ENCODE measurements at places on chromosomes 6 and 20.
A peak's percentile ranks its signal among the peaks of the same experiment; 100 is the strongest.

DNA sequence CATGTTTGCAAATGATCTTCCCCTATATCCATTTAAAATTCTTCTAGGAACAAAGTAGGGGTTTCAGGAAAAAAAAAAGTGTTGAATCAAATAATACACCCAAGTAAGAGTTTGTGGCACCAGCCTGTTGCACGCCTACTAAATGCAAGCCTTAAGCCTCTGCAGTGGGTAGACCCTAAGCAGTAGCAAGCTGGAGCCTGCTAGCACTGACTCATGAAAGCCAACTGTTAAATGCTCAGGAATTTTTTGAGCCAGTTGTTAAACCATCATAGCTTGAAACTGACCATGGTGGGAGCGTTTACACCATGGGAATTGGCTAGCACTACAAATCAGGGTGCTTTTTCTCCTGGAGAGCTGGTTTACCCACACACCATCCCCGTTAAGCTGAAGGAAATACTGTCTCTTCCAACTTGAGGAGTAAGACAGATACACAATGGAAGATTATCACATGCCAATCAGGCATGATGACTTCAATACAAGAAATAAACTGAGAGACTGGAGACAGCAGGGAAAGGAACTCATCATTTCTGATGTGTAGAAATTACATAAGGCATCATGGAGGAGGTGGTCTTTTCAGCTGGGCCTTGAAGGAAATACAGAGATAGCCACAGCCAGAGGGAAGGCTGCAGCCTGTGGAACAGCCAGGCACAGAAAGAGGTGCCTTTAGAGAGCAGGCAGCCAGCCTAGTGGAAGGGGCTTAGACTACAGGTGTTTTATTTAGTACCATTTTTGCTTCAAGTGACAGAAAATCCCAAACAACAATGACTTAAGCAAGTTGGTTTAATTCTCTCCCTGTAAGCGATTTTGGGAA lies 110.8 kb downstream of the SNX5 start:
- no peak for DNase-seq

- no peak for DNase-seq
Observed at GRCh38 chr6:15239616-15240364, 6.1 kb upstream of the JARID2 start.

DNA sequence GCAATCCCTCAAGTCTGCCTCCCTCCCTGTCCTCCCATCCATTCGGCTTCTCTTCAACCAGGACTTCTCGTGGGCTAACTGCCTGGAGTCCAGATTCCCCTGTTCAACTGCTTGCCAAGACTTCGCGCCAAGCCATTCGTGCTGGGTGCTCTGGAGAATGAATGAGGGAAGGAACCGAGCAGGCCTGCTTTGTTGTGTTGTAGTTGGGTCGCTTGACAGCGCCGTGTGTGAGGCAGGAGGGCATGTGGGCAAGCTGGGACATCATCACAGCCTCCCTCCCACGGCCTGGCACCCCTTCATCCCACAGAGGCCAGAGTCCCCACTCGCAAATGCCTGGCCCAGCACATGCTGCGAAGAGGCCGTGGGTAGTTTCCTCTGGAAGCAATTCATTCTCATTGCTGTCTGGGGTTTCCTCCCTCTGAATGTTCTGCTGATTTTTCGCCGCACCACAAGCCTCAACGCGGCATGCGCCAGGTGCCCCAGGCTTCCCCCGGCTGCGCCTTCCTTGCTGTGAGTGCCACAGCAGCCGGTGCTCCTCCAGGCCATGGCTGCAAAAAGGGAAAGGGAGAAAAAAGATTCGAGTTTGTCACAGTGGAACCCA lies 336.0 kb downstream of the QKI start:
- no peak for DNase-seq

GRCh38 chr6:138289739-138290138 lies 71.4 kb upstream of the PBOV1 start:
- peak; percentile 44 for DNase-seq

DNA sequence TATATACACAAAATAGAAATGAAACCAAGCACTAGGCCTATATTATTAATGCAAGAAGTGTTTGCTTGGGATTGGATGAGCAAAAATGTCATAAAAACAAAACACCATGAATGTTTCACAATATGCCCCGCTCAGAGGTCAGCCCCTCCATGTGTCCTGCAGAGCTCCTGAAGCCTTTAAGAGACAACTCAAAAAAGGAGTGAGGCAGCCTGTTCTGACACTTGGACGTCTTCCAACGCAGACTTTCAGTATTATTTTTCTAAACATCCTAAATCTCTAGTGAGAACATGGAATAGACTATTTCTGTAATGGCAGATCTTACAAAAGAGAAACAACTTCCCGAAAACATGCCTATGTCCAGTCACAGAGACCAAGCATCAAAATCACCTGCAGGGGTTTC lies 322.6 kb downstream of the PRKN start:
- no peak for DNase-seq

DNA sequence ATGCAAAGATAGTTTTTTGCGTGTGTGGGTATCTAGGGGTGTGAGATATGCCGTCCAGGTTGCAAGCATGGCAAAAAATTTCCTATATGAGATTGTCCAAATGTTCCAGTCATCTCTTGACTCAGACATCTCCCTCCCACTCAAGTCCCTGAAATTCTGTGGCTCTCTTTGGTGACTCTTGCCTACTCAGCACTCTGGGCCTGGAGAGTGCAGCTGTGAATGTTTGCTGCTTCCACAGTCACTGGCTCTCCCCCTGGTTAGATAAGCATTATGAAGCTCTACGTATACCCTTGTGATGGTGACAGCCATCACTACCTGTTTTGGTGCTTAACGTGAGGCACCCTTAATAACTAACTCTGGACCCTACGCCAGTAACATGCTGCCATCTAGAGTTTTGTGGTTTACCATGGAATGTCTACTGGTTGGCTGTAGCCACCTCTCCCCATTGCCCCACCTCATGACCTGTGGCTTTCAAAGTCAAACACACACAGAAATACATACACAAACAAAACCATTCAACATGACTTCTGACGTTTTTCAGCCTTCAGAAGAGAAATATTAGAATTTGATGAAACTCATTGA lies 621.9 kb upstream of the CITED2 start:
- DNase-seq, result peak; percentile 21

DNA sequence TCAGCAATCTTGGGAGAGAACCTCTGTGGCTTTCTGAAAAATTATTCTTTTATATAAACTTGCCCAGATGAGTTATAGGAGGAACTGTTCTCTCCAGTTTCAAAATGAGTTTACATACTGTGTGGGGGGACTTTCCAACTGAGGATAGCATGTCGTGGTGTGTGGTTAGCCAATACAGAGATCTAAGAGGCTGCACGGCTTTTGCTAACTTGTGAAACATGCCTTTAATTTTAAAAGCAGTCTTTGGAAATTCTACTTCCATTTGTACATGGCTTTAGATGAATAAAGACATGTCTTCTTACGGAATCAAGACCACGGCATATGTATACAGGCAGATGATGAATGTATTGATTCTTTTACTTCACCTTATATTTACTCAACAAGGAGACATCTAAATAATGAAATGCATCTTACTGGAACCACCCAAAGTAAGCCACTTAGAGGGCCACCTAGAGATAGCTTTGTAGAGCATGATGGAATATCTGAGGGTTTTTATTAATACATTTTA lies 39.8 kb downstream of the HIVEP1 start:
- DNase-seq, result peak; percentile 67

DNA sequence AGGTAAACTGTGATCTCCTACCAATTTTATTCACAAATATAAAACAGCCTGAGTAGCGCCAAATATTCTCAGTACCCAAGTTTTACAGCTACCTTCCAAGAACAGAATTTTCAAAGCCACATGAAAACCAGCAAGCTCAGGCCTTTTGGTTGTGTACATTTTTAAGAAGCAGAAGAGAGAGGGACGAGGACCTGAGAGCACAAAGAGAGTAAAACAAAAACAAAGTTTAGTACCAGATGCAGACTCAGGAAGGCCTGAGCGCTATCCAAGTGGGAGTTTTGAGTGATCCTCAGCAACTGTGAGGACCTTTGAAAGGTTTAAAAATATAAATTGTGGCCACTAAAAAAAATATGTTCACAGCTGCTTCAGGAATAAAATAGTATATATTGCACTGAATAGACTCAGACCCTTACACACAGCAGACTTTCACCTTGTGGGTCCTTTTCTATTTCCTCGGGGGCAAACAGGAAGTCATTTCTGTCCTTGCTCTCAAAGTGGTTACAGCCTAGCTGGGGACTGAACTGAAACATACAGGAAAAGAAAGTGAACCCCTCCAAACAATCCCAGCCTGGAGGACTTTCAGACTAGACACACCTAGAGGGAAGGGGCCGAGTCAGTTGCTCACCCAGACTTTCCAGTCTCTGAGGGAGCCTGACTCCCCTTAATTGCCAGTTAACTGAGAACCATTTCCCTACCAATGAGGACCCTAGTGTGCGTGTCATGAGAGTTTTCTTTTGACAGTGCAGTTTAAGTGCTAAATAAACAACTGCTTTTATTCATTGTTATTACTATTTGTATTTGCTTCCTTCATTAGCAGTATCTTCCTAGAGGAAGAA lies 48.5 kb upstream of the NT5E start:
- DNase-seq, result no peak

- DNase-seq, result no peak
Observed at GRCh38 chr6:148611213-148611612, 135.6 kb upstream of the UST start.

DNA sequence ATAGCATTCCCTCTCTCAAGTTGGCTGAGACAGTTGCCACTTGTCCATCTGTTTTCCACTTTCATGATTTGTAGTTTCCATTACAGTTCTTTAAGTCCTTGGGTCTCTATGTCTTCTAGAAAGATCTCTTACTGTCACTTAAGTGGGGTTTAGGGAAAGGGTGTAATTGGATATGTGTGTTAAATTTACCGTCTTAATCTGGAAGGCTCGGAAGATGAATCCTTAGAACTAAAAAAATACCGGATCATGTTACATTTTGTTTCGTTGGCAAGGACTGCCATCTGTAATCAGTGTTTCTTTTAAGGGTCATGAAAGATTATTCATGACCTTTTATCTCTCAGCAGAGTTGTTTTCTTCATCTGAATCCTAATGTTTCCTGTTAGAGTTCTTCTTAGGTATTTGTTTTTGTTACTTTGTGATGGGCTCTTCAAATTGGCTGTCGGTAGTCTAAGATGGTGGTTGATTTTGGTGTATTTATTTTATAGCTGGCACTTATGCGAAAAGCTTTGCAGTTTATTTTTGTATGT lies 21.8 kb upstream of the BTBD3 start:
- no peak for DNase-seq

- no peak for DNase-seq
Observed at GRCh38 chr20:50068041-50068651, 44.8 kb downstream of the UBE2V1 start.

- peak; percentile 38 for DNase-seq
Observed at GRCh38 chr6:42745083-42745639, 742 bp downstream of the TBCC start.

DNA sequence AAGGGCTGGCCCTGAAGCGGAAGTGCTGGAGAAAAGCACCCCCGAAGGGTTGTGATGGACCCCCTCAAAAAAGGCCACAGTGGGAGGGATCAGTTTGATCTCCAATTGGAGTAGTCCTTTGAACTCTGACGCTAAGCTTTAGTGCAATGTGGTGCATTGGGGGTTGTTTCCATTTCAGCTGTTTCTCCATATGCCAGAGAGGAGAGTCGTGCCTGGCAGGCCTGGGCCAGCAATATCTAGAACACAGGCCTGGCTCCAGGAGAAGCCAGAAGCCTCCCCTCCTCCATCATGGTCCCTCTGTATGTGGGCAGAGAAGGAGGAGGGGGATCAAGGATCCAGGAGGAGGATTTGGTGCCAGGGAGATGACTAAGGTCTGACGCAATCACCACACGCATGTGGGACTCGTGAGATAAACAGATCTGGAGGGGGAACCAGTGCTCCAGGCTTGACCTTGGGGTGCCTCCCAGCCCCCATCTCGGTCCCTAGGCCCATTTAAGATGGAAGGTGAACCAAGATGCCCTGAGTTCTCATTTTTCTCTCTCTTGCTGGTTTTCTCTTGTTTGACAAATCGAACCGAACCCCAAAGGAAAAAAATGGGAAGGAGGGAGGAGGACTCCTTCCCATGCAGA lies 517.4 kb upstream of the JARID2 start:
- DNase-seq, result no peak

- DNase-seq, result no peak
Observed at GRCh38 chr20:60507087-60507694, 549.0 kb downstream of the CDH26 start.

- no peak for DNase-seq
Observed at GRCh38 chr6:122829456-122829855, 40.4 kb downstream of the SMPDL3A start.

DNA sequence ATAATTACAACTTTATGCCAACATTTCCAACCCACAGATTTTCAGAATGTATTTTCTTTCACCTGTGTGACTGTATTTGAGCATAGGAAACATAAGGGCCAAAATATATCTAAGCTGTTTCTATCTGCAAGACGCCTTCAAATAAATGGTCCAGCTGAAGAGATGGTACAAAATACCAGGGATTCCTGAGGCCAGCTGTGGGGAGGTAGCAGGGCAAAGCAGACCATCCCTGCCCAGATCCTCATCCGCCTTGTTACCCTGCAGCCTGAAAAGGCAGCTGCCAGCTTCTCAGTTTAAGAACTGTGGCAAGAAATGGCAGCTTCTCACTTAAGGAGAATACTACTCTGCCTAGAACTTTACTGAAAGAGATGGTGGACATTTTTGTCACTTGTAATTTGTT lies 143.3 kb downstream of the KHDC1L start:
- no peak for DNase-seq

GRCh38 chr6:7251646-7252260 lies 61.2 kb downstream of the SSR1 start:
- no peak for DNase-seq

DNA sequence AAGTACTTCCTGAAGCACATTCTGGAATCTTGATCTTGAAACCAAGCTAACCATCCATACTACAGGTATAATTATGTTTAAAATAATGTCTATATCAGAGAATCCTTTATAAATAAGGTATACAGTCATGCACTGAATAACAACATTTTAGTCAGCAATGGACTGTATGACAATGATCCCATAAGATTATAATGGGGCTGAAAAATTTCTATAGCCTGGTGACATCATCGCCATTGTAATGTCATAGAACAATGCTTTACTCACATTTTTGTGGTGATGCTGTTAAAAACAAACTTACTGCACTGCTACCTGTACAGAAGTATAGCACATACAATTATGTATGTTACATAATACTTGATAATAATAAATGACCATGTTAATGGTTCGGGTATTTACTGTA lies 31.8 kb downstream of the RNF146 start:
- DNase-seq, result no peak

DNA sequence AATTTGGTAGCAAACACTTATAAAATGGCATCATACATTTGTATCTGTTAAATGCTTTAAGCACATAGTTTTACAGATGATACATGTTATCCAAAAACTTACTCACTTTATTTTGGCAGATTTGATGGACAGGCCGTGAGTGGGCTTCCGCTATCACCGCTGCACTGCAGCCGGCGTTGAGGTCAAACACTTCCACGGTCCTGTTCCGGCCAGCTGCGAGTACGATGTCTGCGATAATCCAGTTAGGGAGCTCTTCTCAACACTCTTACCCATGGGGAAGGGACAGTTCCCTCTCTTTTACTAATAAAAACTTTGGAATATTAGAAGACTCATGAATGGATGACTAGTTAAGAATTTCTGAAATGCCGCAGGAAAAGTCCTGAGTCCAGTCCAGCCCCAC lies 69.0 kb downstream of the WDR27 start:
- DNase-seq, result no peak

Data from GM13977 (cell line).